ENCODE measurements at places on chromosomes 7 and 10.

DNA sequence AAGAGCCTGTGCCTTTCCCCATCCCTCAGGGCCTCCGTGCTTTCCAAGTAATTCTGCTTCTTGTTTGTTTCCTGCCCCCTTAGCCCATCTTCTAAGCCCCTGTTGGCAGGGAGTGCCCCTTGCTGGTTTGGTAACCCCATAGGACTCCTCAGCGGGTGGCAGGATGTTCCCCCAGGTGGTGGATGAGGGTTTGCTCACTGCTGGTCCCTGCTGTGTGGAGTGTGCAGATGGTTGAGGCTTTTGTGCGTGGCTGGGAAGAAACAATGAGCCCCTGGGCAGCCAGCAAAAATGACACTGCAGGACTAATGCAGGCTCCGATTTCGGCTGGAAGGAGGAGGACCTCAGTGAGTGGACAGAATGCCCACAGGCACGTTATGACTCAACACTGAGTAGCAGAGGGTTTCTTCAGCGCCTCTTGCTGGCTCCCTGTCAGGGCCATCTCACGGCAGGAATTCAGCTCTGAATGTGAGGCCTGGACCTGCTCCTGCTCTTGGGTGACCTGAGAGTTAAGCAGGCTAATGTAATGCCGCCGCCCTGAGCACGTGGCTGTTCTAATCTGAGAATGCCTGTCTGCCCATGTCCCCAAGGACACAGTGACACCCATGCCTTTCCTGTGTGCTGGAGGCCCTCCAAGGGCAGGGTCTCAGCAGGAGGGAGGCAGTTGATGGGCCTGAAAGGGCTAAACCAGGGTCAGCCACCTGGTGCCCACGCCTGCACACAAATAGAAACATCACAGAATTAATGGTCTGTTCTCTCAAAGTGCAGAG, 16.6 kb downstream of the BAG3 start:
- DNase-seq: no peak

GRCh38 chr10:77501152-77501845, 136.3 kb downstream of the KCNMA1 start:
- no peak for DNase-seq

DNA sequence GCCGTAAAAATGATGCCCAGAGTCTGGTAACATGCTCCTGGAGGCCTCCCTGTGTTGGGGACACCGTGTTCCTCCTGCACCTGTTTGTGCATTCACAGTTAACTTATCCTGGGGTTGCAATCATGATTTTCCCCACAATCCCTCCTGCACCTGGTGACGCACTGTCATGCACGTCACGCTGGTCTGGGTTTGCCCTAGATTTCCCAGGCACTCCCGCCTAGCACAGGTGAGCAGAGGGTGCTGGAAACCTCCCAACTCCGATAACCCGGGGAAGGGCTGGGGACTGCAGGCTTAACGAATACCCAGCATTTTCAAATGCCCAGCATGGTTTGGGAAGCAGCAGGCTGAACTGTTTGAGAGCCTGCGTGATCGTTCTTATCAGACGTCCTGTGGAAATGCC, 427.1 kb downstream of the TCERG1L start:
- no peak for DNase-seq

DNA sequence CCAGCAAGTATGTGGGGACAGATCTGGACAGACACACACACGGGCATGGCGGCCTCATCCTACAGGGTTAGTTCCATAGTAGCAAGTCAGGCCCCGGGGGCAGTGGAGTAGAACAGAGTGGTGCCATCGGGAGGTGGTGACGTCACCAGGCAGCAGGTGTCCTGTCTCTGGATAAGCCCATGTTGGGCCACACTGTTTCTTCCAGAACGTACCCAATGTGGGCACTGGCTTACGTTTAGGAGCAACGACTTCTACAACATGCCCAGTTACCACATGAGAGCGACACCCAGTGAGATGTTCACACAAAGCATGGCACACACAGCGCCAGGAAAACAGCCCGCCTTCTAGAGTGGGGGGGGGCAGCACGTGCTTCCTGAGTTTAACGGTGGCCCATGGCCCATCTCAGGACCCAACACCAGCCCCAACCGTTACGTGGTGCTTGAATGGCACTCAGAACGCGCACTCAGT, 67.8 kb downstream of the CTBP2 start:
- no peak for DNase-seq

- no peak for DNase-seq
Observed at GRCh38 chr7:105032553-105033214, 18.7 kb downstream of the KMT2E start.

DNA sequence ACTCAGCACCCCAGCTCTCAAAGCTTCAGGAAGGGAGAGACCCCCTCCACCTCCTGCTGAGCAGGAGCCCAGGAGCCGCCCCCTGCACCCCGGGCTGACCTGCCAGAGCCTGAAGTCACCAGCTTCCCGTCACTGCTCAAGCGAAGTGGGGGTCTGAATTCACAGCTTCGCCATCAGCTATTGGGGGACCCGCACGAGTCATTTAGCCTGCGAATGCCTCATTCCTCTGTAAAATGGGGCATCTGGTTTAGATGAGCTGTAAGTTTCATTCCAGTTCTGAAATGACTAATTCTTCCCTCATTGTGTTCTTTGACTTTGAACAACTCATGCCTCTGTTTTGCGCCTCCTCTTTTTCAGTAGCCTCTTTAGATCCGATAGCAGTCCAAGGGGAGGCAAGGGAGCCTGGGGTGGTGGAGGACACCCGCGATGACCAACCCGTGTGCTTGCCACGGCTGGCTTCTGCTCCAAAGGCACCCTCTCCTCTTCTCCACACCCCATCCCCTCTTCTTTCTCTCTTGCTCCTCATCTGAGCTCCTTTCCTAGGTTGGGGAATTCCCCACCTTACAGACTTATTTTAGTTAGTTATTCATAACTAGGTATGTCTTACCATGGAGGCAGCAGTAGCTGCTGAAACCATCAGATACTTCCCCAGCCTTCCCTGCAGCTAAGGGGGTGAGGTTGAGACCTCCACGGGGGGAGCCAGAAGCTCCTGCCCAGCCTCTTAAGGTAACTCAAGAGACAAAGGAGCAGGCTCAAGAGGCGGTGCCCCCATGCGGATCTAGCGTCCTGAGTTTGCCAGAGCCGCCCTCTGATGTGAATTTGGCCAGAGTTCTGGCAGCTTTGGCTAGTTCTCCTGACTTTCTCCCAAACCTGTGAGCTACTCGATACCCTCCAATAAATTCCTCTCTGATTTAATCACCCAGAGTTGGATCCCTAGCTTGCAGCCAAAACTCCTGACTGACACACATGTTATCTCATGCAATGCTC, 47.7 kb downstream of the RBM17 start:
- DNase-seq: no peak

DNA sequence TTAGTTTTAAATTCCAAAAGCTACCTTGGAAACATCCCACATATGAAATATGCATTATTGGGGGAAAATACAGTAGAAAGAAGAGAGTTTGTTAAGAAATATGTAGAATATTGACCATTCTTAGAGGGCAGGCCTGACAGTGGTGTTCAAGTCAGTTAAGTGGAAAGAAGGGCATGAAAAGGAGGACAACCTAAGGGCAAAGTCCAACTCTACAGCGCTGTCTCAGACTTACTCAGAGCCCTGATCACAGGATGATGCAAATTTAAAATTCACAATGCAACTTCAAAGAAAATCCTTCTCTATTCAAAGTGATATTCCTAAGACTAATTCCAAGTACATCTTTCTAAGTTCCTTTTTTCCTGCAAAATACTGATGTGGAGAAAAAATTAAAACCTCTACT, 139.1 kb upstream of the LRRTM3 start:
- DNase-seq: no peak

DNA sequence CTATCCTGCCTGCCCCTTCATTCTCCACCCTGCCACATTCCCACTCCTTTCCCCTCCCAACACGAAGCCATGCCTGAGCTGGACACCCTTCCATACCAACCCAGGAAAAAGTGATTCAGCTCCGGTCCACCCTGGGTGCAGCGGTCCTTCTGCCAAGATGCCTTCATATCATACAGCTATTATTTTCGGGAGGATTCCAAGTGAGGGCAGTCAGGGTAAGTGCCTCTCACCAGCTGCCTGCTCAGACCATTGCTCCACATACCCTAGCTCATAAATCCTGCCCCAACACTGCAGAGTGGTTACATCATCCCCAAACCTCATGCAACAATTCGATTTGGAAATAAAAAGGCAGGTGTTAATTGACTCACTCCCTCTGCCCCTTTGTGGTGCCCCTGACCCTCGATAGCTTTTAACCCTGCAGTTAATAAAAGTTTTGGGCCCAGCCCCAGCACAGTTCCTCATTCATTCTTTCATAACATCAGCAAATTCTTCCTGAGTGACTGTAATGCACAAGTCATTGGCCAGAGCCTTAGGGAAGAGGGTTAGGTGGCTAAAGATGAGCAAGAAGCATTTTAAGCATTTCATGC, 42.6 kb downstream of the ZNF503 start:
- DNase-seq: no peak

GRCh38 chr10:102354451-102354850, 41.1 kb upstream of the NFKB2 start:
- no peak for DNase-seq

DNA sequence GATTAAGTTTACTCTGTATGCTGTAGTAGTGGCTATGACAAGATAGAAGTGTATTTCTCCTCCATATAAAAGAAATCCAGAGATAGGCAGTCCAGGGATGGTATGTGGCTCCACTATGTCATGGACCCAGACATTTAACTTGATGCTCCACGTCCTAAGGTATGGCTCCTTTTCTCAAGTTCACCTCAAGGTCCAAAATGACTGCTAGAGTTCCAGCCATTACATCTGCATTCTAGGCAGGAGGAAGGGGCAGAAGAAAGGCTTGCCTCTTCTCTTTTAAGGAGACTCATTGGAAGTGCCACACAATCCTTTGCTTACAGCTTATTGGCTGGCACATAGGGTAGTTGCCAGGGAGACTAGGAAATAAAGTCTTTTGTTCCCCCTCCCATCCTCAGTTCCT, 27.7 kb upstream of the ATXN7L1 start:
- DNase-seq: no peak
